Stimulated activated CD8-positive, alpha-beta memory T cell treated with anti-CD3 and anti-CD28 coated beads, Interleukin-4, amount 100 ng/mL, for 48 hours (primary cell): ENCODE measurements at places on chromosomes 12 and 14.

DNA sequence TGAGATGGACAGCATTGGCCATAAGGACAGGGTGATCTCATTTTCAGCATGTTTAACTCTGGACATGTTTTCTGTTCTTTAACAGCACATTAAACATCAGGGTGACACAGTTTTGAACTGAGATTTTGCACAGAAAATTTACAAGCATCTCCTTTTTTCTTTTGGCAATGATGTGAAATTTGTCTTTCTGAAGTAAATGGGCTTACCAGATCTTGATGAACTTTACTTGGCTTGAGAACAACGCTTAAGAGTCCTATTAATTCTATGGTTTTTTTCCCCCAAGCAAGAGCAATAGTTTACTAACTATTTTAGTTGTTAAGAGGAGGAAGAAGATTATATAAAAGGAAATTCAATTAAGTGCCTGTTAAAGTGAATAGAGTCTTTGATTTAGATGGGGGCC lies 491.0 kb downstream of the SNAPC1 start:
- DNase-seq = no peak

DNA sequence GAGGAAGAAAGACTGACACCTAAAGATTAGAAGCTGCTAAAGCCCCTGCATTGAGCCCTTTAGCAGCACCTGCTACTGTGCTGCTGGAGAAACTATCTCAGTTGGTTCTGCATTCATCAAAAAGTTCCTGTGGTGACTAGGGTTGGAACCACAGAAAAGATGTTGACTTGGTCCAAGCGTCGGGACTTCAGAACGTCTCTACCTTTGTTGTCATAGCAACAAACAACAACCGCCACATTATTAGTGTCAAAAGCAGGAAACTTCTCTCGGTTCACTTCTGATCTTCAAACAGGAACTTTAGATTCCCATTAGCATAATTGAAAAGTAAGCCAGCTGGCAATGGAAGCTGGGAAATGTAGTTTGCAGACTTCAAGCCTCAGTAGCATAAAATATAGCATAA lies 368.0 kb downstream of the SEC23A start:
- no peak for DNase-seq

DNA sequence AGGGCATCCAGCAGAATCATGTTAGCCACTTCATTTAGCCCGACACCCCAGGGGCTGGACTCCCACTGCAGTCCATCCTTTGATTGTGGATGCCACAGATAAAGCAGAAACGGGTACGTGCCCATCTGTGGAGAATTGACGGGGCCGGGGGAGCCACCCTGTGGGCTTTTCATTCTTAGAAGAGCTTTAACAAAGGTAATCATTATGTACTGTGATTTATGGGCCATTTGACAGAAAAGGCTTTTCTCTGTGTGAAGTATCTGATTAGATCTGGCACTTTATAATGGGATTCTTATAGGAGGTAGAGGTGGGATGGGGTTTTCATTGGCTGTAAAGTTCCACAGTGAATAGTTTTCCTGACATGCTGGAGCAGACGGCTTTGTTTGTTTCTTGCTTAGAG lies 40.4 kb downstream of the AACS start:
- DNase-seq = no peak

- no peak for DNase-seq
Measured at GRCh38 chr12:49643961-49644619, 20.7 kb downstream of the PRPF40B start.

DNA sequence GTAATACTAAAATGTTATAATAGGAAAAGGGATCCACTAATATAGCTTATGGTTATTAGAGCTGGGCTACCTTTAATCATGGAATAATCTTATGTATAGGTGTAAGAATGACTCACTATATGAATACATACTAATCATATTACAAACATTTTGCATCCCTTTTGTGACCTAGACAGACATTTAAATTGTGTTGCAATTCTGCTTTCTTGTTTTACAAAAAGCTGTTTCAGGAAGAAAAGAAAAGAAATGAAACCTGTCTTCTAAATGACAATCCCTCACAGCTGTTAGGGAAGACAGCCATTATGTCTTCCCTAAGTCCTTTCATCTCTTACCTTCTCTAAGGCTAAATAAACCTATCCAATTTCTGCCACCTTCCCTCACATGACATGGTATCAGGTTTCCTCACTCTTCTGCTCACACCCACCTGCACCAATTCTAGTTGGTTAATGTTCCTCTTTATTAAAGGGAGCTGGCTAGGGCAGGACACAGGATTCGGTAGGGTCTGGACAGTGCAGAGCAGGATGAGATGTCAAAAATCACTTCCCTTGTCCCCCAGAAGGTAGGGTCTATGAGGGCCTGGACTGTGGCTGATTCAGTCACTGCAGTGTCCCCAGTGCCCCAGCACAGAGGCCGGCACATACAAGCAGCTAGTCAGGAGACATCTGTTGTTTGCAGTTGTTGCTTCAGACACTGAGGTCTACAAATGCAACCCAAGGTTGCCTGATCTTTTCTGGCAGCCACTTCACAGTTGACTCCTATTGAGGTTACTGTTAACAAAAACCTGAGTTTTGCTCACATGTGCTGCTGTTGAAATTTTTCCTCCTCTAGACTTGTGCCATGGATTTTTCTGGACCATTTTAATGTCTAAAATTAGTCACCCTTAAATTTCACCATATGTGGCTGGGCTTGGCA lies 3.7 kb downstream of the DHRS7 start:
- no peak for DNase-seq

- DNase-seq = no peak
Measured at GRCh38 chr12:43285159-43285598, 266.8 kb downstream of the ADAMTS20 start.

GRCh38 chr12:77979597-77980250 lies 149.0 kb downstream of the NAV3 start:
- no peak for DNase-seq

- no peak for DNase-seq
Measured at GRCh38 chr12:132695431-132695830, 8.0 kb downstream of the PXMP2 start.

- DNase-seq = no peak
Measured at GRCh38 chr12:53677800-53678148, 1.9 kb upstream of the ATP5MC2 start.

DNA sequence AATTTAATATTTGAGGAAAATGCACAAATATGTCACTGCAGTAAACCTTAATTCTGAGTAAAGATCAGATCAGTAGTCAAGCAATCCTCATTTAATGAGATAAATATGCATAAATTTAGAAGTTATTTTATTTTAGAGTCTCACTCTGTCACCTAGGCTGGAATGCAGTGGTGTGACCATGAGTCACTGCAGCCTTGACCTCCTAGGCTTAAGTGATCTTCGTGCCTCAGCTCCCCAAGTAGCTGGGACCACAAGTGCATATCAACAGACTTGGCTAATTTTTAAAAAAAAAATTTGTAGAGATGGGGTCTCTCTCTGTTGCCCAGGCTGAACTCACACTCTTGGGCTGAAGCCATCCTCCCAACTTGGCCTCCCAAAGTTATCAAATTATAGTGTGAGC lies 41.3 kb downstream of the LMO3 start:
- no peak for DNase-seq

GRCh38 chr12:21353487-21353886 lies 18.8 kb upstream of the SLCO1A2 start:
- no peak for DNase-seq

- no peak for DNase-seq
Measured at GRCh38 chr14:90681929-90682328, 134.3 kb downstream of the TTC7B start.

DNA sequence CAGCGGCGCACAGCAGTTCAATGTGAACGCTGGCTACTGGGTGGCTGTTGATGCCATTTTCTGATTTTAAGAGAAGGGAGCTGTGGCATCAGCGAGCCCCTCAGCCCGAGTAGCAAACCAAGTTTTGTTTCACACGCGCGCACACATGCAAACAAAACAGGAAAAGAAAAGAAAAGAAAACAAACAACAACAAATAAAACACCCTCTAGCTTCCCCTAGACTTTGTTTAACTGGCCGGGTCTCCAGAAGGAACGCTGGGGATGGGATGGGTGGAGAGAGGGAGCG lies 540 bp downstream of the PAX9 start:
- DNase-seq = no peak
